GM12892 (cell line): ENCODE measurements at places on chromosomes 7 and 10.

GRCh38 chr10:97796651-97797050, 24.9 kb upstream of the SFRP5 start:
- DNase-seq, result no peak

- no peak for DNase-seq
Measured at GRCh38 chr10:4546500-4546899, 279.5 kb upstream of the AKR1E2 start.

GRCh38 chr7:91240376-91240941, 23.8 kb upstream of the FZD1 start:
- no peak for DNase-seq

DNA sequence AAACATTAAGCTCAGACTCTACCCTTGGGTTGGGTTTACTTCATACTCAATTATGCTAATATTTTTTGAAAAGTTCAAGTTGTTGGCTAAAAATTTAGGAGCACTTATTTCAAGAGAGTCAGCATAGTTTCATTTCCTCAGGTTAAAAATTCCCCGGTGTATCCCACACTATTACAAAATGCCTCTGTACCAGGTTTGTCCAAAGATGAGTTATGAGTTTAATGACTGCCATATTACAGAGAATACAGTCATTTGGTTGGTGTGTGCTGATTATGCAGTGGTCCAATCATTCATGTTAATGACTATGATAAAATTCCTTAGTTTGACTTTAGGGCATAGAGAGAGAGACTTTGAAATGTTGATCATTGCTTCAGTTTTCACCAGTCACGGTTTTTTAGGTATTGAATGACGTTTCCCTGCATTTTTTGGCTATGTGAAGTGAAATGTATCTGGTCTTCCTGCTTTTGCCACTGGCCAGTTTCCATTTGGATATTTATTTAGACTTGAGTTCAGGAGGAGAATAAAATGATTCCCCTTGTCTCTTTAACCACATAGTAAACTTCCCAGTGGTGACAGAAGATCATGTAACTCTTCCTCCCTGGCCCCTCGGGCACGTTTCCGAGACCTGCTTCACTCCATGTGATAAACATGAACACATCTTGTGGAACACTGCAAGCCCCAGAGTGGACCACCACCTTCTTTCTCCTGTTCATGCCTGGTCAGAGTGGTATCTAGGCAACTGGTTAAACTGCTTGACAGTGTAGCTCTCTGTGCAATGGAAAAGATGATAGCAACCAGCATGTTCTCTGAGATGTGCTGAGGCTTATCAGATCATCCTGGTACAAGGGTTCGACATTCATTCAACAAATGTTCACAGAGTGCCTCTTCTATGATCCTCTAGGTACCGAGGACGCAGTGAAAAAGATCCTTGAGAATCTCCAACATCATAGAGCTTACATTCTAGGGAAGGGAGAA, 153.6 kb downstream of the CACNB2 start:
- no peak for DNase-seq

GRCh38 chr10:132813001-132813401, 27.1 kb upstream of the NKX6-2 start:
- no peak for DNase-seq

GRCh38 chr7:47371733-47372368, 210.1 kb downstream of the TNS3 start:
- no peak for DNase-seq

- no peak for DNase-seq
Measured at GRCh38 chr7:106367018-106367420, 82.2 kb upstream of the NAMPT start.

DNA sequence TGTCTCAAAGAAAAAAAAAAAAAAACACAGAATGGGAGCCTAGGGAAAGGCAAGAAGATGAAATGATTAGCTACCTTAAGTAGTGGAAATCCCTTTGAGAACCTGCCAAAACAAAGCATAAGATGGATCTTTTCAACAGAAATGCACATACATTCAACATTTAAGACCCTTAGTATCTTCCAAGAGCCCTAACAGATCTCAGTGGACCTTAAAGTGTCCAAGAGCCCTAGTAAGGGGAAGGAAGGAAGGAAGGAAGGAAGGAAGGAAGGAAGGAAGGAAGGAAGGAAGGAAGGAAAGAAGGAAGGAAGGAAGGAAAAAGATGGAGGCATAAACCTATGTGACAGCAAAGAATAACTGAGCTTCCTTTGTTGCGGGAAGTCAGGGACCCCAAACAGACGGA, 11.6 kb upstream of the MACROH2A2 start:
- no peak for DNase-seq

GRCh38 chr7:135083005-135083404, 64.9 kb upstream of the TMEM140 start:
- DNase-seq, result no peak

DNA sequence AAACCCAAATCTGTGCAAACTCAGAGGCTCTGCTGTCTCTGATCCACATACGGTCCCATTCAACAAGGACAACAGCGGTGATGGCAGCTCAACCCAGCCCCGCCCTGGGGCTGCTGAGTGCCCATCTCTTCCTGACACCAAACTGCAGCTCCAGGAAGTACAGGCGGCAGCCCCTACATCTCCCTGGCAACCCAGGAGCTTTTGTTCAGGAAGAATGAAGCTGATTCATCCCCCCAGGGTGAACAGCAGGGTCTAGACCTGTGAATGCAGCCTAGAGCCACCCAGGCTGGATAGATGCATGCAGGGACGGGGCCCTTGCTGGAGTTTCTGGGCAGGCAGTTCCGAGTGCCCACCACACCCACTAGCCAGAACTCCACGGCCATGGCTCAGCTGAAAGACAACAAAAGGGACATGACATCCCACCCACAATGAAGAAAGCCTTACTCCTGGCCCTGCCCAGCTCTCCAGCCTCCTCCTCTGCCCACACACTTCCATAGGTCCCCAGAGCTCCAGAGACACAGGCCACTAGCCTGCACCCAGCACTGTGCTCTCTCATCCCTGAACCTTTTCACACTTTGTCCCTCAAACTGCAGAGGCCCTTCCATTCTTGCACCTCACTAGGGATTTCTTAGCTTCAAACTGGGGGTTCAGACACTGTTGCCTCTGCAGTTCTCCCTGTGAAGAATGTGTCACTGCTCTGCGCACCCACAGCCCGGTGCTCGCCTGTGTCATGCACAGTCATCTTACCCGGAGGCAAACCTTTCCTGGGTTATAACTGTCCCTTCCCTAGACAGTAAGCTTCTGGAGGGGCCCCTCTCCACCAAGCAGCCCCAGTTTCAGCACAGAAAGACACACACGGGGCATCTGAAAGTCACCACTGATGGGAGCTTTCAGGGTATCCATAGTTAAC, 99.1 kb downstream of the GRID1 start:
- DNase-seq, result no peak

- DNase-seq, result no peak
Measured at GRCh38 chr7:26663874-26664273, 200.5 kb downstream of the SKAP2 start.

DNA sequence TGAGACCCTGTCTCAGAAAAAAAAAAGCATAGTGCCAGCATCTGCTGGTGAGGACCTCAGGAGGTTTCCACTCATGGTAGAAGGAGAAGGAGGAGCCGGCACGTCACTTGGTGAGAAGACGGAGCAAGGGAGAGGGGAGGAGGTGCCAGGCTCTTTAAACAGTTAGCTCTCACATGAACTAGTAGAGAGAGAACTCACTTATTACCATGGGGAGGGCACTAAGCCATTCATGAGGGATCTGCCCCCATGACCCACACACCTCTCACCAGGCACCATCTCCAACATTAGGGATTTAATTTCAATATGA, 62.9 kb upstream of the VKORC1L1 start:
- no peak for DNase-seq

- no peak for DNase-seq
Measured at GRCh38 chr10:127310430-127310829, 114.0 kb upstream of the INSYN2A start.

DNA sequence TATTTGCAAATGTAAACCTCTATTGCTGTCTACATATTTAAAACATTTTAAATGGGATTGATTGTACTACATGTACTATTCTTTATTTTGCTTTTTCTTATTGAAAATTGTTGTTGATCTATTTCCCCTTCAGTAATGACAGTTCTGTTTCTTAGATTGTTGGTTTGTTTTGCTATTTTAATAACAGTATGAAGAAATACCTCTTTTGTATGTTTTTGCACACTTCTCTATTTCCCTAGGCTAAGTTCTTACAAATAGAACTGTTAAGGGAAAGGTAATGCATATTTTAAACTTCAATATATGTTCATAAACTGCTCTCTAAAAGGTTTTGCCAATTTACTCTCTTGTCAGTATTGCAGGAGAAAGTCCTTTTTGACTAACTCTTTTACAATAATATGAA, 195.0 kb upstream of the PRPS1L1 start:
- DNase-seq, result no peak

- DNase-seq, result no peak
Measured at GRCh38 chr10:128125416-128125943, 743 bp downstream of the MKI67 start.

- DNase-seq, result no peak
Measured at GRCh38 chr10:43692051-43692825, 43.6 kb upstream of the ZNF32 start.
